ENCODE measurements at places on chromosomes 5 and 9. TPM values are rescaled to one million over a fixed set of nuclear protein-coding genes. Genes with fewer than 3 reads are reported as not detected.

The CA9 gene
- 1.2 TPM for total RNA-seq

The RMI1 gene
- total RNA-seq = 17.8 TPM

The SLC45A2 gene
- 0.23 TPM for total RNA-seq

The CFAP157 gene
- total RNA-seq = 3.0 TPM

The FAM200C gene
- 28.6 TPM for total RNA-seq

The SLC34A1 gene
- not detected for total RNA-seq

The ACTBL2 gene
- total RNA-seq = not detected

The BTNL8 gene
- not detected for total RNA-seq

The ZNF883 gene
- 29.1 TPM for total RNA-seq

The DOCK2 gene
- total RNA-seq = 8.1 TPM

The SH3RF2 gene
- total RNA-seq = 1.2 TPM

The RFESD gene
- total RNA-seq = 2.3 TPM

Data from diencephalon (tissue), 1 donor.